ENCODE measurements at places on chromosomes 7 and 10.

DNA sequence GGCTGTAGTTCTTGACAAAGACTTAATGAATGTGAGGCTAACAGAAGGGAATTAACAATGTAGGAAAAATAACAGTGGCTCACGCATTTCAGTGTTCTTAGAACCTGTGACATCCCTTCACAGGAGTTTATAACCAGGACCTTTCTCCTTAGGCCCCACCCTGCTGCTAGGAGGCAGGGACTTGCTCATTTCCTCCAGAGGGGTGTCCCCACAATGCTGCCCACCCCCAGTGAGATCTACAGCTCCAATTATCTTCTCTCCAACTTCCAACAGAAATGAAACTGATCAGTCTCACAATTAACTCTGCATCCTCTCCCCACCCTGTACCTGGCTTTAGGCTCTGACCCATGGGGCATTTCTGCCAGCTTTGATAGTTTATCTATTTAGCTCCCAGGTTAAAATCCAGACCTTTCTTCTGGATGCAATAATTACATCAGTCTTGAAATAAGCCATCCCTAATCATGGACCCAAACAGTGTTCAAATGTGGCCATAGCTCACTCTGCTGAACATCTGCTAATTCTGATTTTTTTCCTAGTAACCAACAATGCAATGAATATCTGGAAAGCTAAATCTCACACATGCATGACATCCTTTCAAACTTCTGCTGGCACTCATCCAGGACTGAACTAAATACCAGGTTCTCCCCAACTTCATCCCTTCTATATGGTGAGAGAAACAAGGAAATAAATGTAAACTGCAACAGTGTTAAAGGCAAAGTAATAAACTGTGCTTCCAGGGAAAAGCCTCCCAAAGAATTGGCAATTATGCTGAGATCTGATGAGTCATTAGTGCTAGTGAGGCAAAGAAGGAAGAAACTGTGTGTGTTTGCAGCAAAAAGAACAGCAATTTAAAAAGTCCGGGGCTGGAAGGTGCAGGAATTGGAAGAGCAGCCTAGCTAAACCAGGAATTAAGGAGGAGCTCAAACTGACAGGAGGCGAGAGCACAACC is 64.6 kb downstream of the HERPUD2 start:
- DNase-seq, result no peak

DNA sequence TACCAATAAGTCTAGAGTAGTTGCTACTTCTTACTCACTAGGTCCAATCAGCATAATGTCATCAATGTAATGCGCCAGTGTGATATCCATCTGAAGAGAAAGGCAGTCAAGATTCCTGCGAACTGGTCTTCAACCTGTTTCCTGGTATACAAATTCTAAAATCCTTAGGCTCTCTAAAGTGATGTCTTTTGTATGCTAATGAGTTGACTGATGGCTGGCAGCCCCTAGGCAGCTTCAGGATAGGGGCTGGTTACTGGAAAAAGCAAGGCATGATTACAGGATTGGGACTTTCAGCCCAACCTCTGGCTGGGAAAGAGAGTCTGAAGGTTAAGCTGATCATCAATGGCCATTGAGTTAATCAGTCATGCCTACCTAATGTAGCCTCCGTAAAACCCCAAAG is 250.2 kb upstream of the PTER start:
- DNase-seq, result no peak

GRCh38 chr7:148912758-148913541 is 28.9 kb upstream of the EZH2 start:
- no peak for DNase-seq

- no peak for DNase-seq
Observed at GRCh38 chr7:76292213-76292573, 10.3 kb upstream of the HSPB1 start.

GRCh38 chr7:5667391-5667790 is 114.1 kb downstream of the RNF216 start:
- DNase-seq, result no peak

- DNase-seq, result no peak
Observed at GRCh38 chr10:30190577-30191552, 131.5 kb upstream of the JCAD start.

DNA sequence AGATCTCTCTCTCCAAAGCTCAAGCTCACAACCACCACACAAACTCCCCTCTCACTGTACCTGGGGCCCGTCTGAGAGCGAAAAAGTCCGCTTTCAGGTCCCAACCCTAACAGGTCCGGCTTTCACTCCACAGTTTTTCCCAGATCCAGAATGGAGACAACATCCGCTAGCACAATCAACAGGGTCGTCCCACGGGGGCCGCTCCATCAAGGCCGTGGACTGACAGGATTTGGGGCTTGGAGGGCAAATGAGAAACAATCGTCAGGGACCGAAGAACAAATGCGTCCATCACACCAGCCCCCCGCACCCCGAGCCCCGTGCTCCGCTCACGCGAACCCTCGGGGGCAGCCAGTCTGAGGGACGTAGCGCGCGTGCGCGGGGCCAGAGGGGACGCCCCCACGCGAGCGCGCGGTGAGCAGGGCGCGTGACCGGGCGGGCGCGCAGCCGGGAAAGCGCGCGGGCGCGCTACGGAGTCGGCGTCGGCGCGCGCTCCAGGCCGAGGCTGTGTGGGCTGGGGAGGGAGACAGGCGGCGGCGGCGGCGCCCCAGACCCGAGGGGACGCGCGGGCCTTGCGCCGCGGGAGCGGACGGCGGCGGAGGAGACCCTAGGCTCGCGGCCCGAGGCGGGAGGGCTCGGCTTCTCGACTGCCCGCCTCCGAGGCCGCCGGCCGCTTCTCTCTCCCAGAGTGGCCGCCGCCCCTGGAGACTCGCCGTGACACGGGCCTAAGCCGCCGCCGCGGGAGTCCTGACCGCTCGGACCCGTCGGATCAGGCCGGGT is at the start of gene SLK:
TSS of gene SLK (plus strand) at position 470 of the 777 bp plus-strand sequence. CDS start 606 bp downstream, outside the sequence.
- peak; percentile 19 for DNase-seq

DNA sequence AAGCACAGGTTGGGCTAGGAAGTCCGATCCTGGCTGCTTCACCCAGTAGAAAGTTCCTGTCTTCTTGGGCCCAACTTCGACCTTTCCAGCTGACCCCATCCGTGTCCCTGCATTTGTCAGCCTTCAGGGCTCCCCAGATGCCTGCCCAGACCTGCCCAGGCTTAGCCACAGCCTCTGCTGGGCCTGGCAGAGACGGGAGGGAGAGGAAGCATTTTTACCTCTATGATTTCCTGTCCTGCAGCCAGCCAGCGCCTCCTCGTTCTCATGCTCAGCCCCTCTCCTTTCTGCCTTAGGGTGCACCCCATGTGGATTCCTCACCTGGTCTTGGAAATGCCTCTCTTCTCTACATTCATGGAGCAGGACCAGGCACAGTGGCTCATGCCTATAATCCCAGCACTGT is 3.7 kb downstream of the METTL27 start:
- no peak for DNase-seq

DNA sequence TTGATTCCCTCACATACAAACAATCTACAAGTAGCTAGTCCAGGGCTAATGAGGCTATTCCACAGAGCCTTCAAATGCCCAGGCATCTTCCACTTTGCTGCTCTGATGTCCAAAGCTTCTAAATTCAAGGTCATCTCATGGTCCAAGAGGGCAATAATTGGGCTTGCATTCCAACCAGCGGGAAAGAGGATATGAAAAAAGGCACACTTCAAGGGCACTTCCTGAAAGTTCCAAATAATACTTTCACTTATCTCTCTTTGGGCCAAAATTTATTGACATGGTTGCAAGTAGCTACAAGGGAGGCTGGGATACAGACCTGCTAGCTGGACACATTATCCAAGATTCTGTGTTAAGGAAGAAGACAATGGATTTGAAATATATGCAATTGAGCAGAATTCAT is 25.2 kb upstream of the APBB1IP start:
- no peak for DNase-seq

- DNase-seq, result no peak
Observed at GRCh38 chr10:45581216-45581549, 91.4 kb downstream of the ZFAND4 start.

DNA sequence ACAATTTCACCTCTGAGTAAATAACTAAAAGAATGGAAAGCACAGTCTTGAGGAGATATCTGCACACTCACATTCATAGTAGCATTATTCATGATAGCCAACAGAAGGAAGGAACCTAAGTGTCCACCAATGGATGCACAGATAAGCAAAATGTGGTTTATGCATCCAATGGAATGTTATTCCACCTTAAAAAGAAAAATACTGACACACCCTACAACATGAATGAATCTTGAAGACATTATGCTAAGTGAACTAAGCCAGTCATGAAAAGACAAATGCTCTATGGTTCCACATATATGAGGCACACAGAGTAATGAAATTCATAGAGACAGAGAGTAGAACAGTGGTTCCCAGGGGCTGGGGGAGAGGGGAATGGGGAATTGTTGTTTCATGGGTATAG is 6.5 kb upstream of the CCSER2 start:
- no peak for DNase-seq

GRCh38 chr10:91771907-91772306 is 26.3 kb upstream of the TNKS2 start:
- no peak for DNase-seq

- no peak for DNase-seq
Observed at GRCh38 chr10:72389014-72389413, 34.3 kb upstream of the DNAJB12 start.

- no peak for DNase-seq
Observed at GRCh38 chr7:155665957-155666287, 21.5 kb downstream of the RBM33 start.

- DNase-seq, result peak; percentile 75
Observed at GRCh38 chr7:93212881-93213280, 13.4 kb downstream of the HEPACAM2 start.

- peak; percentile 27 for DNase-seq
Observed at GRCh38 chr7:127447326-127447945, 54.9 kb upstream of the ZNF800 start.

All from NCI-H748 treated with DMSO at 0.1 percent for 48 hours (cell line).